ENCODE measurements at places on chromosomes 12 and 14.

DNA sequence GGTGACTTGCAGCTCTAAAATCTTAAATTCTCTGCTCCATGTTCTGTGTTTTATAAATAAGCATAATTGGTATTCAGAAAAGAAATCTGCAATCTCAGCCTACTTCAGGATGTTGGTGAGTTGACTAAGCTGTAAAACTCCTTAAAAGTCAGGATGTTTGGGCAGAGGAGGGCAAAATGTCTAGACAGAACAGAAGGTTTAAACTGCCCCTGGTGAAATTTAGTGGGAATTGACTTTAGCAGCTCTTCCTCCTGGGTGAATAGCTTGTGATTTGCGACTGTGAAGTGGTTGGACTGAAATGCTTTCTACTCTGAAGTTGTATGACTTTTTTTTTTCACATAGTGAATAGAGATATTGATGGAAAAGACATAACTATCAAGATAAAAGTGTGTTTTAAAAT lies 85.8 kb downstream of the CAND1 start:
- DNase-seq: no peak

- no peak for DNase-seq
Observed at GRCh38 chr12:92540782-92541423, 161.9 kb upstream of the PLEKHG7 start.

- DNase-seq: no peak
Observed at GRCh38 chr12:63301311-63301710, 150.3 kb upstream of the AVPR1A start.

DNA sequence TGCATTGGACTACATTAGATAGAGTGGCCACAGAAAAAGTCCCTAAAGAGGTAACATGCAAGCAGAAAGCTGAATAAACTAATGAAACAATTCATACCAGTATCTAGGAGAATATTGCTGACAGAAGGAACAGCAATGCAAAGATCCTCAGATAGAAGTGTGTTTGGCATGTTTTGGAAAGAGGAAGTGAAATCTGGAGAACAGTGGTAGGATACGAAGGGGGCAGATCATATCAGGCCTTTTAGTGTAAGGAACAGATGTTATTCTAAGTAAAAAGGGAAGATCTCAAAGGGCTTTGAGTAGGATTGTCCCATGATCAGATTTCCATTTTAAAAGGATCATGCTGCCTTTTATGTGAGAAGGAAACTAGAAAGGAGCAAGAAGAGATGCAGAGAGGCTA lies 342.9 kb downstream of the PAWR start:
- DNase-seq: no peak

DNA sequence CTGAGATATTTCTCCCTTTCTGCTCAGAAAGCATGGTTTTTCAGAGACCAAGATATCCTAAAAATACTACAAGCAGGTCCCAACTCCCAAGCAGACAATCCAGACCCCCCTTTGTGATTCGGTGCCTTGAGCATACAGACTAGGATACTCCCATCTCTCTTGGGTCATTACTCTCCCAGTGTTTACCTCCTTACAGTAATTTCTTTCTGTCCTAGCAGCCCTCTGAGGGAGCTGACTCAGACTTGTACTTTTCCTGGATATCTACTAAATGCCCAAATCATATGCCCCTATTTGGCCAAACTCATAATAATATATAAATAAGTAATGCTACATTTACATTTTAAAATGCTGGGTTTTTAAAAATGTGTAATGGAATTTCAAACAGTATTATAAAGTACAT lies 355.6 kb downstream of the LRIG3 start:
- no peak for DNase-seq

DNA sequence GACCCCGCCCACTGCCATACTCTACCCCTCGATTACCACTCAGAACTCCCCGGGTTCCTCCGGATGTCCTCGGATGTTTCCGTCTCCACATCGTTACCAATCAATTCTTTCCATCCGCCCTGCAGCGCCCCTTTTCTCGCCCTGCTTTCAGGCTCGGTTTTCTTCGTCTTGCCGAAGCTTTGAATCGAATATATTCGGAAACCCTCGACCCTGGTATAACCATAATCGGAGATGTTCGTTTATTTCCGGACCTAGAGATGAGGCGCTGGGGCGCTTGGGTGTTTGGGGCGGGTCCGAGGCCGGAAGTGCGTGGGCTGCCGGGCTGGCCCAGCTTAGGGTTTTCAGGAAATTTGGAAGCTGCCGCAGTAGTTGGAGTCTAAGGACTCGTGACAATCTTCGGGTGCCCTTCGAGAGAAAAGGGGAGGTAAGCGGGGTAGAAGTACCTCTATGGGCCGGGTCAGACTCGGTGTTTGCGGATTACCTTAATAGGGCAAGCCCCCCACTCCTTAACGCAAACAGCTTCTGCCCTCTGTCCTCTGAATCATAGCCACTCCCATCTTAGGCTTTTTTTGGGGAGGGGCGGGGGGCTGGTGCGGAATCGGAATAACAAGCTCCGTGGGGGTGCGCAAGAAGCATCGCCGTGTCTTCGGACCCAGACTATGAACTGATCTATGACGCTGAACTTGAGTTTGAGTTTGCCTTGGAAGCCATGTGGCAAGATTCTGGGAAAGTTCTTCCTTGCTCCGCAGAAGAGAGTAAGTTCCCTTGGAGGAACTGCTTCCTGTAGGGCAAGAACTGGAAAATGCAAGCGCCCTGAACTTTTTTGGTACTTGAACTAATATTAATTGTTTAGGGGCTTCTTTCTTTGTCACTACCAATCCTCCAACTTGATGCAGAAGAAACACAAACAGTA lies at the start of gene C14orf119:
Gene C14orf119 (plus strand): TSS at position 310 of the 913 bp plus-strand sequence. CDS start 2,154 bp downstream, outside the sequence.
- DNase-seq: no peak

DNA sequence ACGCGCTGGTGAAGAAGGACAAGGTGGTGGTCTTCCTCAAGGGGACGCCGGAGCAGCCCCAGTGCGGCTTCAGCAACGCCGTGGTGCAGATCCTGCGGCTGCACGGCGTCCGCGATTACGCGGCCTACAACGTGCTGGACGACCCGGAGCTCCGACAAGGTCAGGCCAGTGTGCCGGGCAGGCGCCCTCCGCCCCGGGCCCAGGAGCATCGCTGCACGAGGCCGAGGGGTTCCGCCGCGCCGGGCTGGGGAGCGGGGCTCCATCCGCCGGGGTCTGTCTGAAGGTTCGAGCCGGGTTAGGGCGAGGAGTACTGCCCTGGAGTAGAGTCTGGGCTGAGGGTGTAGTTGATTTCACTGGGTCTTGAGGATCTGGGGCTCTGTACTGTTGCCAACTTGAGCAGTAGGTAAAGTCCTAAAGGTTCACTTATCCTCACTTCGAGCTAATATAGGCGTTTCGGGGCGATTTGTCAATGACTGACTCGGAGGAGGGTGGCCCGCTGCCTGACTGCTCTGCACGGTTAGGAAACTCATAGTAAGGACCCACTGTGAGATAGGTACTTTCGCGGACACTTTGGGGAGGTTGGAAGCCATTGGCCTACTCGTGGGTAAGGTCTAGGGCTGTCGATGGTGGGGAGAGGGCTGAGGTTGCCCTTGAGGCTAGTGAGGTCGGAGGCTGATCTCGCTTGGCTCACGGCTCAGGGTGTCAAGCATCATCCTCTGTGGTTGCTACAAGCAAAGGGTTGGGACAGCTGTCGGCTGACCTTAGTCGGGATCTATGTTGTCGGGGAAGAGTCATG lies 574 bp downstream of the GLRX5 start:
- DNase-seq: no peak

DNA sequence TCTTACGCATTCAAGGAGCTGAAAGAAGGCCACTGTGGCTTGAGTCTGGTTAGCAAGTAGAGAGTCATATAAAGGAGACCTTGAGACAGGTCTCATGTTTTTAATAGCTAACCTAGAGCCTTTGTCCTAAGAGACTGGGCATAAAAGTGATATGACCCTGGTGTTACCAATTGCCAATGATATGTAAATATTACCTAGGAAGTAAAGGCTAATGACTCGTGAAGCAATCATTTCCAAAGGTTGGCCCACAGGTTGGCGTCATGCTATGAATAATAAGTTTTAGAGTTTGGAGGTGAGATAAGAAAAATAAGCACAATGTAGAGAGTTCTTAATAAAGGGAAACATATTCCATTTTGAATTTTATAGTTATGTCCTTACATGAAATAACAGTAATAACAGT lies 116.6 kb upstream of the PLEKHA5 start:
- no peak for DNase-seq
